ENCODE measurements at places on chromosomes 12 and 14. TPM values are rescaled to one million over a fixed set of nuclear protein-coding genes. Genes with fewer than 3 reads are reported as not detected.

The ZDHHC22 gene
- 23.8 TPM for polyA plus RNA-seq

The GYS2 gene
- not detected for polyA plus RNA-seq

The TUNAR gene
- polyA plus RNA-seq, result 12.8 TPM

The SYT1 gene
- 11.0 TPM for polyA plus RNA-seq

The P2RX4 gene
- 21.4 TPM for polyA plus RNA-seq

The KRT72 gene
- not detected for polyA plus RNA-seq

The SRRM4 gene
- polyA plus RNA-seq, result 0.35 TPM

The PRIMA1 gene
- 3.6 TPM for polyA plus RNA-seq

The GPR137C gene
- polyA plus RNA-seq, result 2.7 TPM

The EML5 gene
- polyA plus RNA-seq, result 0.39 TPM

The AHNAK2 gene
- polyA plus RNA-seq, result 0.95 TPM
